NCI-H1105 treated with DMSO at 0.1 percent for 48 hours (cell line): ENCODE measurements at places on chromosomes 6 and 20.

DNA sequence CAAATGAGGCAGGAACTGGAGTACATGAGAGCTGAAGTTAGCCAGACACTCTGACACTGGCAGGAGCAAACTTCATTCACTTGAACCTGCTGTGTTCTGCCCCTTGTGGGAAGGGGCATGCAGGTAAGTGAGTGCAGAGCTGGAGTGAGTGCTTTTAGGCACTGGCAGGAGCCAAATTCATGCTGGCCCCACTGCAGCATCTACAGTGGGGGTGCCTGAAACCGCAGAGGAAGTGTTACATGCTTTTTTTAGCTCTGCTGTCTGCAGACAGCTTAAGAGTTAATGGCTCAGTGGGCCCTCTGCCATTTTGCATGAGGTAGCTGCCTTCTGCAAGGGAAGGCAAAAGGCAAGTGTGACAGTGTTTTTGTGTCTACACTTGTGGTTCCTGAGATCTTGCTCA lies 167.9 kb upstream of the SYNCRIP start:
- DNase-seq: no peak

DNA sequence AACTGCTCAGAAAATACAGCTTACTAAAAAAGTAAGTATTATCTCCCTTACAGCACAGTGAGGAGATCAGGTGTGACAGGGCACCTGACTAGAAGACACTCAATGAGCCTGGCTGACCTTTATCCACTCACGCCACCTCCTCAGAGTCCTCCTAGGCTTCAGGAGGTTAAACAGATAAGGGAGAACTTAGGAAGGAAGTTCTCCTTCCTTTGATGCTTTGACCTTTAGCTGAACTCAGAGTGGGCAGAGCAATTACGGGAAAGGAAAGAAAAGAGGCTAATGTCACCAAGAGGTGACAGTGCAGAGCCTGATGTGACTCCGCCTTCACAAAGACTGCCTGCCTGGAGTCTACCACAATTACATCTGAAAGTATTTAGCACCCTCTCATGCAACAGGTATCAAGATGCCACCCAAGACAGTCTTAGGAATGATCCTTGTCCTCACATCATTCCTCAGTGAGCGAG lies 36.7 kb downstream of the MAN1A1 start:
- DNase-seq: no peak

- DNase-seq: no peak
Measured at GRCh38 chr20:4840801-4841200, 119.1 kb downstream of the PRND start.

GRCh38 chr20:19314621-19315020 lies 102.2 kb downstream of the SLC24A3 start:
- no peak for DNase-seq

DNA sequence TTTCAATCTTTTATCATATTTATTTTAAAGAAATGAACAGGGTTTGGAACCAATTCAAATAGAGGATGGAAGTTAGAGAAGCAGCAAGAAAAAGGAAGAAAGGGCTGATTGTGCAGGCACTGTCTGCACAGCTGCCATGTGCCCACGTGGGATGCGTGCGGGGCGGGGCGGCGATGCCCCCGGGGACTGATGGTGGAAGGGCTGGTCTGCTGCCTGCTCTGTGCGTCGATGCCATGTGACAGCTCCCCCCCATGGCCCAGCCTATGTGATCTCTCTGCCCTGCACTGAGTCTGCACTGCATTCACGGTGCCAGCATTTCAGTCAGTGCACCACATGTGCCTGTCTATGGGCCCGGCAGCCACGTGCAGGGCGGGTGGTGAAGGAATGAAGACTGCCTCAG lies 96.4 kb downstream of the IRF4 start:
- no peak for DNase-seq

DNA sequence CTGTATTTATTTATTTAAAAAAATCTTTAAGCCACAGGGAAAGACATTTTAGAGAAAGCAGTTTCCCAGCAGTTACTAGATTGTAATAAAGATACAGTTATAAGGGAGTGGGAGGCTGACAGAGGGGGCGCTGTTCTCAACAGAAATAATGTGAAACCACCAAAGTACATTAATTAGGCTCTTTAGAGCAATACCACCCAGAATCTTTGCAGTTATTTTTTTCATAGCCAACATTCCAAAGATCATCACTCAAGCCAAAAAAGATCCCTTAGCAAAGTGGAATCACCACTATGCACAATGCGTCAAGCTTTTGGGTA lies 331.3 kb upstream of the DEFB112 start:
- DNase-seq: no peak

DNA sequence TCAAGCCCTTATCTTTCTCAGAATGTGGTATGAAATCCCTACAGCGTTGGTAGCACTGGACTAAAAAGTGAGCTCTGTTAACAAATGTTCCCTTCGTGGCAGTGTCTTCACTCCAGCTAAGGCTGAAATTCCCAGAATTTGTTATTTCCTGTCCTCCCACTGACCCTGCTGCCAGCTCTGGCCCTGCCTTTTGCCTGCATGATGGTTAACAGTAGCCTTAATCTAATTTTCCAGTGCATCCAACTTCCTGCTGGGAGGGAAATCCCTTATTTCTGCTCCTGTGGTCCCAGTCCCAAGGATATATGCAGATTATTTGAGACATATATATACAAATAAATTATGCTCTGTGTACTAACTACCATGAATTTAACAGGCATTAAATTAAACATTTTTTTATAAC lies 157.2 kb upstream of the CARMIL1 start:
- no peak for DNase-seq

DNA sequence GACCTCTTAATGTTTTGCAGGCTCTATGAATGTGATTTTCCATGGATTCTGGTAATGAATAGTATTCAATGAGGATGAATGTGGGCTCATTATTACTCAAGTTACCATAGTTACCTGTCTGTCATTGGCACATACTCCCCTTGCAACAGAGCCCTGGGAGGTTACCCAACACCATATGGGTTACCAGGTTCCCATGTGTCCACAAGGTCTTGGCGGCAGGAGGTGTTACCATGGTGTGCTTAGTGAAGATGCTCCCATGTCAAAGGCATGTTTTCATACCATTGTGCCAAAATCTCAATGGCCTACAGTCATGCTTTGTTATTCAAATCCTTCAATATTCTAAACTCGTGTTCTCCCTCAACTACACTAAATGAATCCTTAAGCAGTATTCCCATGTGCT lies 232.5 kb downstream of the HDGFL1 start:
- no peak for DNase-seq

GRCh38 chr20:38889050-38889449 lies 37.2 kb upstream of the FAM83D start:
- DNase-seq: no peak

DNA sequence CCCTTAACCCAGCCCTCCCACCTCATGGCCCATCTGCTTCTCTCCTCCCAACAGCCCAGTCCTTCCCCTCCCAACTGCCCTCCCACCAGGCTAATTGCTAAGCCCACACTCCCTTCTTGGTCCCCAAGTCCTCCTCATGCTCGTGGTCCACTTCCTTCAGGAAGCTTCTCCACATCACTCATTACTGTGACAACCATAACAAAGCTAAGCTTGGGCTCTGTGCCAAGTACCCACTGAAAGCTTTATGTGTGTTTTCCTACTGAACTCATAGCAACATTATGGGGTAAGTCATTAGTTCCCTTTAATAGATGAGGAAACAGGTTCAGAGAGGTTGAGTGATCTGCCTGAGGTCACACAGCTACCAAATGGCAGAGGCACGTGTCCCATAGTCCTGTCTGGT lies 16.2 kb downstream of the FRS3 start:
- no peak for DNase-seq

- DNase-seq: no peak
Measured at GRCh38 chr20:11403711-11404110, 514.0 kb upstream of the BTBD3 start.

DNA sequence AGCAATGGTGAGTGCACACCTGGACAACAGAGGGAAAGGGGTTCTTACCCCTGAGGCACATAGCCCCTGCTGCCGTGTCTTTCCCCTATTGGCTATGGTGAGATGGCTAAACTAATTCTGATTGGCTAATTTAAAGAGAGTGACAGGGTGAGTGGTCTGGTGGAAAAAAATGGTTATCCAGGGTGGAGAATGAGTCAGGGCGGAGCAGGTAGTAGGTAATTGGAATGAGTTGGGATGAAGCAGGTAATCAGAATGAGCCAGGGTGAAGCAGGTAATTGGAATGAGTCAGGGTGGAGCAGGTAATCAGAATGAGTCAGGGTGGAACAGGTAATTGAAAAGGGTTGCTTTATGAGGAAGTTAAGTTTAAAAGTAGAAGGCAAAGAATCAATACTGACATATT lies 200.3 kb downstream of the EYA4 start:
- DNase-seq: no peak

DNA sequence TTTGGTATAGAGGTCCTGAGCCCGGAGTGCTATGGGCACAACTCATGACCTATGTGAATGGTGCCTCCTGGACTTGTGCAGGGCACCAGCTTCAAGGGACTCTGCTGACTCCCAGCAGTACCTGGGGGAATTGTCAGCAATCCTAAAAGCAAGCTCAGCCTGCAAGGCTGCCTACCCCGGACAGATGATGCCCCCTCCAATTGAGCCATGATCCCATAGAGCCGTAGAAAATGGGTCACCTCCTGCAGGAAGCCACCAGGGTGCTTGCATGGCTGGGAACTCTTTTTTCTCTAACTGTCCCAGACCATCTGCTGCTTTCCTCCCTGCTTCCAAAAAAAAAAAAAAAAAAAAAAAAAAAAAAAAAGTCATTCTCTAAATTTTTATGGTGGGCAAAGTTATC lies 12.9 kb upstream of the PRND start:
- no peak for DNase-seq

DNA sequence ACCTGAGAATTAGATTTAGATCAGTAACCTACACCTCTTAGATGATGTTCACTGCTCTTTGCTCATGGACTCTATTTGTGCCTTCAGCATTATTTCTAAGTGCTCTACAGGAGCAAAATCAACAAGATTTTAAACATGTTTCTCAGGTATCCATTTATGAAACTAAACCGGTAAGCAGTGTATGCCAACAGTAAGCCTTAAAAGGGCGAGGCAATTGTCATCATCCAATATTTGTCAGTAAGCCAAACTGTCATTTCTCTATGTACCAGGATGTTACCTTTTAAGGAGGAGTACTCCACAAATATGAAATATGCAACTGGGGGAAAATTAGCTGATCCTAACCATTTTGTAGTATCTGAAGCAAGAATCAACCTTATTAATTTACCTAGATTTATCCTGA lies 69.6 kb upstream of the ZNF184 start:
- DNase-seq: peak; percentile 62

DNA sequence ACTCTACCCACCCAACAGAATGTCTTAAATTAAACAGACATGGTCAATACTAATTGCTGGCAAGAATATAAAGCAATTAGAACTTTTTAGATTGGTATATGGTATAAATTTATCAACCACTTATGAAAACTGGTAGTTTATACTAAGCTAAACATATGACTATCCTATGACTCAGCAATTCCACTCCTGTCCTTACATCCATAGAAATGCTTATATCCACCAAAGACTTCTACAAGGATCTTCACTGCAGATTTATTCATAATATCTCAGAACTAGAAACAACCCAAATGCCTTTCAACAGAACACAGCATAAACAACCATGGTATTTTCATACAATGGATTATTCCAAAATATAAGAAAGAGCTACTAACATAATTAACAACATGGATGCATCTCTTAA lies 4.6 kb downstream of the ZNF184 start:
- DNase-seq: no peak

DNA sequence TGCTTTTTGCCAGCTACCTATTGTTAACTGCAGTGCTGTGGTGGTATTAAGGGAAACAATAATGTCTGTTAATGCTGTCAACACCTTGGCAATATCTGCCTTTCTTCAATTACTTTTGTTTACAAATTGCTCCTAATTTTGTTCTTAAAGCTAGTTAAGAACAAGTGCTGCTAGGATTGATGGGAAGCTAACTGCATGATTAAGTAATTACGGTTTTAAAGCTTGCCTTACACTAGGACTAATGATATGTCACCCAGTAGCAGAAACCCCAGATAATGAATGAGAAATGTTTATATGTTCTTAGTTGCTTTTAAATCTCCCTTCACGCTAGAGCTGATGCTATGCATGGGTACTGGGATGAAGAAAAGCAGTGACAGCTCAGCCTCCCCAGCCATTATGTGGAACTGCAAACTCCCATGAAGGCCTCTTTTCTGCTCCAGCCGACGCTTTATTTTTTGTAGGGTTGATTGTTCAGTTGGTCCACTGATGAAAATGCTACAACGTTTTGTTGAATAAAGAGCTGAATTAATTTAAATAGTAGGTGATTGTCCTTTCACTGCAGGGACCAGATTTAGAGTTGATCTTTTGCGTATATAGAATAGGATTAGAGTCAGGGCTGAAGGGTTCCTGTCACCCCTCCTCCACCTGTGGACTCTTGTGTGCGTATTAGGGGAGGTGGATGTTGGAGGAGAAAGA lies 610.5 kb downstream of the TFAP2B start:
- no peak for DNase-seq

GRCh38 chr6:98974309-98974708 lies 26.6 kb upstream of the FBXL4 start:
- DNase-seq: no peak

DNA sequence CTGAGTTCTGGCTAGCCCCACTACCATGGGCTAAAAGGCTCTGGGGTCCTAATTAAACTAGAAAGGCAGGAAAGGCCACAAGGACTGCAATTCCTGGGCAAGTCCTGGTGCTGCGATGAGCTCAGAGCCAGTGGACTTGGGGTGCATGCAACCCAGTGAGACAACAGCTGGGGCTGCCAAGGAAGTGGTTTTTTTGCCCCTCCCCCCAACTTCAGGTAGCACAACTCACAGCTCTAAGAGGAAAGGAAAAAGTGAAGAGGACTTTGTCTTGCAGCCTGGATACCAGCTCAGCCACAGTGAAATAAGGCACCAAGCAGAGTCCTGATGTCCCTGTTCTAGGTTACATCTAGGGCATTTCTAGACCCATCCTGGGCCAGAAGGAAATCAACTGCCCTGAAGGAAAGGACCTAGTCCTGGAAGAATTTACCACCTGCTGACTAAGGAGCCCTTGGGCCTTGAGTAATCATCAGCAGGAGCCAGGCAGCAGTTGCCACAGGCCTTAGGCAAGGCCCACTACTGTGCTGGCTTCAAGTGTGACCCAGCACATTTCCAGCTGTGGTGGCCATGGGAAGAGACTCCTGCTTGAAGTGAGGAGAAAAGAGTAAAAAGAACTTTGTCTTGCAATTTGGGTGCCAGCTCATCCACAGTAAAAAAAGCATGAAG lies 358.4 kb downstream of the BTBD3 start:
- no peak for DNase-seq

GRCh38 chr6:36249536-36249935 lies 20.3 kb upstream of the PNPLA1 start:
- no peak for DNase-seq

- DNase-seq: no peak
Measured at GRCh38 chr6:68233623-68234022, 401.5 kb upstream of the ADGRB3 start.
